ENCODE measurements at places on chromosomes 2 and 18.

GRCh38 chr2:201798252-201798913 is 8.0 kb upstream of the CDK15 start:
- no peak for DNase-seq

DNA sequence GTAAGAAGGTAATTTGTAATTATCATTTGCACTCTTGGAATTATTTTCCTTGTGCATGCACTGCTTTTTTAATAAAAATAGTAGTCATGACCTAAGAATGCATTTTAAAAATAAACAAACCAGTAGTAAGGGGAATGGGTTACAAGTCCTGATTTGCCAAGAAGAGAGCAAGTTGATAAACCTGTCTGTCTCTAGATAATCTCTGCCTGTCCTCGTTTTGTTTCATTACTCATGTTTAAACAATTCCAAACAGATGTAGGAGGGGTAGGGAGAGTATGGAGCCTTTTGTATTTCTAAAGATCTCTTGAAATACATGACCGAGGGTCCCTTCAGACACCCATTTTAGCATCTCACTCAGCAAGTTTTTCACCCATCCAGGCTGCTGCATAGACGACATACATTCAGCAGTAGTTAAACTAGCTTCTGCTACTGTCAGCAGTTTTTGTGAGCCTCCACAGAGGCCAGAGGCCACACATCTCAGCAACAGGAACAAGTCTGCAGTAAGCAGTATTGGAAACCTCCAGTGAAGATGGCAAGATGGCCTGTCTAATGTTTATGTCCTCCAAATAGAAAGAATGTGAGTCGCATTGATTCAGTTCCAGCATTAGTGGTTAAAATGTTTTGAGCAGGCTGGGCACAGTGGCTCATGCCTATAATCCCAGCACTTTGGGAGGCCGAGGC is 2.3 kb upstream of the EXOC6B start:
- no peak for DNase-seq

DNA sequence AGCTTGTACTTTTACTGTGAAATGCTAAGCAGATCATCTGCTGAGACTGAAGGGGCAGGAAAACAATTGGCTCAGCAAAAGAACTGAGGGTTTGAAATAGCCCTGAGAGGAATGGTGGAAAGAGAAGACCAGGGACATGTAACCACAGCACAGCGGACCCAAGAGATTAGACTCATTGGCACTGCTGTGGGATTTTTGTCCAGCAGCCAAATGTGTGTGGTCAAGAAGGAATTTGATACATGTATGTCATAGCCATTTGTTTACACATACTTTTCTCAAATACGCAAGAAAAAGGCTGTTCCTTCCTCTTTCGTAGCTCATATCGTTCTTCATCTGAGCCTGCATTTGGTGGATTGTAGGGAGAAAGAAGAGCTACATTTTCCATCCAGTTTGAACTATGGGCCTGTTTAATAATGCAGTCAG is 73.8 kb downstream of the TRABD2A start:
- DNase-seq = no peak

- DNase-seq = no peak
Observed at GRCh38 chr2:95024960-95025405, 525 bp upstream of the MAL start.

DNA sequence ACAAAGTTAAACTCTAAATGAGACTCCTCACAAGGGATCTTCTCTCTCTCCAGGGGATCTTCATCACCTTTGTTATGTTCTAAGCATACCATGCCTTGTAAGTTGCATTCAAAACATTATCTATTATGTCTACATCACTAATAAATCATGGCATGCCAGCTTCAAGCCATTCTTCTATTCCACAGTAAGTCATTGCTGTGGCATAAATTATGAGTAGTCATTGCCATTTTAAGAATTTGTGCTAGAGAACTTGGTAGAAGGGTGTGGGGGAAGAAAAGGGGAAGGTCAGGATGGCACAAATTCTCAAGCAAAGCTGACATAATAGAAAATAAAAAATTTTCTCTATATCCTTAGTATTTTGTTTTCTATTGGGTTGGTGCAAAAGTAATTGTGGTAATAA is 33.5 kb downstream of the BARD1 start:
- no peak for DNase-seq

- DNase-seq = no peak
Observed at GRCh38 chr2:72139471-72139873, 8.2 kb downstream of the CYP26B1 start.

DNA sequence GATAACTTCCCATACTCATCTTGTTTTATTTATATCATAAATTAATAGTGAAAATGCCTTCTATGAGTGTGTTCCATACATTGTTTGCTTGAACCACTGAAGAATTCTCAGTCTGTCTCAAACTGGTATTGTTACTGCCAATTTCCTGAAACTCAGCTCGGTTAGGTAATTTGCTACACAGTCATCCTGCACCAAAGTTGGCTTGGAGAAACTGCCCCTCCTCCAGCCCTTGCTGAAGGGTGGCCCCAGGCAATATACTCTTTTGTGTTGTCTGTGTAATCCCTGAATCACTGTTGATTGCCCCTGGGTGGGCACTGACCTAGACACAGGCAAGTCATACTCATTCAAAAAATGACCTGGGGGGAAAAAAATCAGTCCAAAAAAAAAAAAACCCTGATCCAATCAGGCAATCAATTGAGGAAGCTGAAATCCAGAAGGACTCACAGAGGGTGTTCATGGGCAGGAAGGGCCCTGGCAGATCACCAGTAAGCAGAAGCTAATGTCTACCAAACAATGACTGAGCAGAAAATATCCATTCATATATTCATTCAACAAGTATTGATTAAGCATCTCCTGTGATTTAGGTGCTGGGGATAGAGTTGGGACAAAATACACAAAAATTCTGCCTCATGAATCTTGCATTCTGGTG is 3.8 kb upstream of the SESTD1 start:
- no peak for DNase-seq

DNA sequence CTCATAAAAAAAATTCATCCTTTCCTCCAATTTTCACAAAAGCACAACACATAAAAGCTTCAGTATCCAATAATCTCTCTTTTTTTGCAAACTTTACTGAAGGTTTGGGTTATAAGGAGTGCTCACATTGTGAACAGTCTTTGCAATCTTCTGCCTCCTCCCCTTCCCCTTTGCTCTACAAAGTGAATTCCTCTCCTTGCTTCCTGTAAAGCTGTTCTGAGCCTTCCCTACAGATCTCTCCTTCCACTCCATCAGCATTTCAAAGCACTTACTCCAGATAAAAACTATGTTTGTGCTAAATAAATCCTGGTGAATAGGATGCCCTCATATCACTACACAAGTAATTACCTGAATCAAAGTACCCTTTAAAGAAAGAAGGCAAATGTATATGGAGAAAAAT is 4.6 kb upstream of the PDK1 start:
- DNase-seq = no peak

GRCh38 chr2:152093464-152093863 is 5.4 kb downstream of the CACNB4 start:
- no peak for DNase-seq

- no peak for DNase-seq
Observed at GRCh38 chr2:165793161-165793778, 777 bp downstream of the GALNT3 start.

DNA sequence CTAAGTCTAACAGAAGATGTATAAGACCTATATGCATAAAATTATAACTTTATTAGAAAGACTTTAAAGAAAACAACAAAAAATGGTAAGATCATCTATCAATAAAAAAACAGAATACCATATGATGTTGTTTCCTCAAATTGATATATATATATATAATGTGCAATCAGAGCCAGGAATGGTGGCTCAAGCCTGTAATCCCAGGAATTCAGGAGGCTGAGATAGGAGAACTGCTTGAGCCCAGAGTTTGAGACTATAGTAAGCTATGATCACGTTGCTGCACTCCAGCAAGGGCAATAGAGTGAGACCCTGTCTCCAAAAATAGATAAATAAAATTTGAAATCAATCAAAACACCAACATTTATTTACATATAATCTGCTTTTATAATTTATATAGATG is 19.5 kb downstream of the CYTIP start:
- no peak for DNase-seq

DNA sequence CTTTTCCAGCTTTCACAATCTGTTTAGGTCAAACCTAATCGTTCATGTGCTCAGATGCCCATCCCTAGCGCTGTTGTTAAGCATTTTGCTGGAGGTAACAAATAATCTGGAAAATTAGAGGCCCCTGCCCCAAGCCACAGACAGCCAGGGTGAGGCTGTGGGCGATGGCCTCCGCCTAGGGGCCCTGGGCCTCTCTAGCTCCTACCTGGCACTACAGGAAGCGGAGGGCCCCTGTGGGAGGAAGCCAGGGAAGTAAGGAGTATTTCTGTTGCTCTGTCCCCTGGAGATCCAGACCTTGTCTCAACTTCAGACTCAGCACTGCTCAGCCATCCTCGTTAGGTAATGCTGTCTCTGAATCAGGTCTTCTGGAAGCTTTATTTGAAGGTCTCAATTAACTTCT is 12.4 kb upstream of the FOSL2 start:
- DNase-seq = no peak

DNA sequence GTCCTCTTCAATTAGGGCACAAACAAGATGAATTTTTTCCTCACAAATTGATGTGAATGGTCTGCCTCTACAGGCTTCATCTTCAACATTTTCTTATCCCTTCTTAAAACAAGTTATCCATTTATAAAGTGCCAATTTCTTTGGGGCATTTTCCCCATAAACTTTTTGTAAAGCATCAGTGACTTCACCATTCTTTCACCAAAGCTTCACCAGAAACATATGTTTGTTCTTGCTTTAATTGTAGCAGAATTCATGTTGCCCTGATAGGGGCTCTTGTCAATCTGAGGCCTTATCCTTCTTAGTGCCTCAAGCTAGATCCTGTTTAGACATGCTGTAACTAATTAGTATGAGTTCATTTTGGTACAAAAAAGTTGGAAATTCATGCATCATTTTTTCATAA is 226.2 kb downstream of the TNS1 start:
- no peak for DNase-seq

DNA sequence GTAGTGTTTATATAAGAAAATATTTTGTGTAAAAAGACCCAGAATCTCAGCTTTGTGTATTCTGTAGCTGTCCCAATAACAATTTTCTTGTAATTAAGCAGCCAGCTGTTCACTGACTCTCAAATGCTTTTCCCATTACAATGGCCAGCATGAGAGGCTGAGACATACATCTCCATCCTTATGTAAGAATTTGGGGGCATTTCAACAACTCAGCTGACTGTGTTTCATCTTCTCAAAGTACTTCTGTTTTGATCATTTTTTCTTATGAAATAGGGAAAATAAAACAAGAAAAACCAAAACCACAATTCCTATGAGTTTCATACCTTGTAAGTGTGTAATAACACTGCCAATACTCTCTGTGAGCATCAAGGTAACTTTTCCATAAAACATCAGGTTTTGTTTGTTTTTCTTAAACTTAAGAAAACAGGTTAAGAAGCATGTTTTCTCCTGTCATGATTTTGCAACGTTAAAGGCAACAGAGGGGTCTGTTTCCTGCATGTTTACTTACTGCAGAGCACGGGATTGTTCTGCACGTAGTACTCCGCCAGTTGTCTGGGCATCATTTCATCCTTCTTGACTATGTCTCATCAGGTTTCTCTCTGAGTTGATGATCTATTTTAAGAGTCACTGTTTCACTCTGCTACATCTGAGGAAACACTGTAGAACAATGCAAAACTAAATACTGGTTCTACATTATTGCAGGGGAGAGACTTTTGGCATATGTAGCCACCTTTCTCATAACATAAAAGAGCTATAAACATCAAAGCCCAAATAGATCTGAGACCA is 62.9 kb upstream of the CYRIA start:
- DNase-seq = no peak

DNA sequence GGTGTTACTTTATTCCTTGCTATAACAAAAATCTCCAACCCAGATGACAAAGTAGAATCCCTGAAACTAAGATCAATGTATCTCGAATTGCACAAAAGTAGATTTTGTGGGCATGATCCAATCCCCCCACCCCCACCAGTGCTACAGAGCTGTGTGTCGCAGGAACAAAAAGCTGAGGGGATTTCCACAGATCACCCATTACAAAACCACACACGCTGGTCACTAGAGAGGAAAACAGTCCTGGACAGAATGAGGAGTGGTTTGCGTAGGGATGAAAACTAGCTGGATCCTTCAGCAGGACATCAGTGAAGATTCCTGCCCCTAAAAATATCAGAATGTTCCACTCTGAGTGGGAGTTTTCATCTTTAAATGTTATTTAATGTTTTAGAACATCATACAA is 165.3 kb upstream of the STK17B start:
- DNase-seq = no peak

DNA sequence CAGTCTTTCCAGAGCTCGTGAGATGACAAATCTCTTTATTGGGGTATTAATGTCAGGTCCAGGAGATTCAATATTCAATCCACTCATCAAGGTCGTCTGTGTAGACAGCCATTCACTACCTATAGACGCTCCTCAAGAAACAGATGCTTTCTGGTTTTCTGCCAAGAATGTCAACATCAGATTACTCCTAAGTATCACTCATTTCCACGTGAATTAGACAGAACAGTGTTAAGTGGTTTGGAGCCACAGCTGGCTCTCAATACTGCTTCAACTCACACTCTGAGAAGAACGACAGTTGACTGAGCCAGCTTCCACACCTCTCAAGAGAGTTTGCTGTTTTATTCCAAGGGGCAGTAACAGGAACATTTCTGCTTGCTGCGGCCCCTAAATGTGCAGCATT is 113.5 kb upstream of the NEDD4L start:
- no peak for DNase-seq

DNA sequence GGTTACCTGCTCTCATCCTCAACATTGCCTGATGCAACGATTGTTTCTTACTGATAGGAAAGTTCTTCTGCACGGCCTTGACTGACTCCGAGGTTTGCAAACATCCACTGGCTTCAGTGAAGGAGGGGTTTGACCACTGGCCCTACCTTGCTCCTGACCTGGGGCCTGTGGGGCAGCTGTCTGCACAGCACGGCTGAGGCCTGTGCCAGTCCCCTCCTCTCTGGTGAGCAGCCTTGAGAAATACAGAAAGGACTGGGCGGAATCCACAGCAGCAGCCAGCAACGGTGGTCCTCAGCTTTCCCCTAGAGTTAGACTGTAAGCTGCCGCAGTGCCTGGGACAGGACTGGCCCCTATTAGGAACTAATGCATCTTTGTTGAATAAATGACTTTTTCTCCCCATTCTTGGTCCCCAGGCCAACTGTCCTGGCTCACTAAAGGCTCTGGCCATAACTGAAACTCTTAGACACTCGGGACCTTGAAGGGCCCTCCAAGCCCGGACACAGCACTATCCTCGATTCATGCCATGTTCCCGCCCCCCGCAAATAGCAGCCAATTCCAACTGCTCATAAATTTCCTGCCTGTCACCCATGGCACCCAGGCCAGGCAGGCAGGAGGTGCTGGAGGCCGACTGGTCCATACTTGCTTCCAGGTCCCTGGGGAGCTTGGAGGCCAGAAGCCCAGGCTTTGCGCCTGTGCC is 26.7 kb downstream of the ATOH8 start:
- DNase-seq = no peak

DNA sequence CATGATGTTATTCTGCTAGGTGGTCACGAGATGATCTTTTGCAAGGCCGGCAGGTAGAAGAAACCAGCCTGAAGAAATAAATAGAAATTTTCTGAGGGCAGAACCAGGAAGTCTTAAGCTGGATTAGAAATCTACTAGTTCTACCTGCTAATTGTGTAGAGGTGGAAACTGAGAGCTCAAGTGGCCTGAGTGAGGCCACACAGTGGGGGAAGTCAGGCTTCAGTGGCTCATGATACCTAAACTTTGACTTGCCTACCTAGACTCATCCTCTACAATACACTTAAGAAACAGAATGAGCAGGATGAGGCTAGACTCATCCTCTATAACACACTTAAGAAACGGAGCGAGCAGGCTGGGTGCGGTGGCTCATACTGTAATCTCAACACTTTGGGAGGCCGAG is 134.9 kb upstream of the NDUFV2 start:
- no peak for DNase-seq

Data from stimulated activated CD8-positive, alpha-beta memory T cell treated with anti-CD3 and anti-CD28 coated beads, Interleukin-15, amount 100 ng/mL, for 24 hours (primary cell).